ENCODE measurements at places on chromosomes 6 and 20.
A peak's percentile ranks its signal among the peaks of the same experiment; 100 is the strongest.

GRCh38 chr20:46893877-46894578 is 615 bp upstream of the EYA2 start:
- peak overlapping the region; percentile 61 for H3K4me3 ChIP-seq
- no peak overlapping the region for H3K27ac ChIP-seq
- DNase-seq: no peak
- H3K36me3 ChIP-seq: no peaks in the 10 kb centered on the region
- no peaks in the 10 kb centered on the region for H3K4me1 ChIP-seq

GRCh38 chr6:165243801-165244200 is 65.6 kb downstream of the C6orf118 start:
- no peak overlapping the region for H3K4me3 ChIP-seq
- H3K27me3 ChIP-seq: no peaks in the 10 kb centered on the region
- no peaks in the 10 kb centered on the region for H3K4me1 ChIP-seq
- no peak overlapping the region for H3K27ac ChIP-seq
- DNase-seq: no peak

DNA sequence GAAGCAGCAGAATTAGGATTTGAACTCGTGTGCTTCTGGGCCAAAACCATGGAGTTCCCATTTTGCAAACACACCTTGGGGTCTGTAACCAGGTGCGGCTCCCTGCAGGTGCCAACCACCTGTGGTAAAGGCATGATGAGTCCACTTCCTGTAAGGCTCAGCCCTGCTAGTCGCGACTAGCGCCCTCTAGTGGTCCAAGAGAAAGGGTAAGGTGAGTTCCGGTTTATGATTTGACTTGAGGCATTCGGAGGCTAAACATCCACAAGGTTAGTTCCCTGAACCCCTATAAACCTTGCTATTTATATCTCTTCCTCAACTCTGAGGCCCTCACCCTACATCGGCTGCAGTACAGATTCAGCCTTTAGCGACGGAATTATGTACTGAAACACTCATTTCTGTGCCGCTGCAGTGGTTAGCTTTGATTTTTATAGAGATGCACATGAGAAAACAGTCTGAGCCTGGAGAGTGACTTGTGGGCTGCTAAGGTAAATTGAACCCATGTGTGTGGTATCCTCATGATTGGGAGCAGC is 173.4 kb downstream of the PLCB1 start:
- no peak overlapping the region for H3K4me3 ChIP-seq
- no peaks in the 10 kb centered on the region for H3K36me3 ChIP-seq
- no peaks in the 10 kb centered on the region for H3K27me3 ChIP-seq
- H3K27ac ChIP-seq: no peak overlapping the region
- peak; percentile 62 for DNase-seq

DNA sequence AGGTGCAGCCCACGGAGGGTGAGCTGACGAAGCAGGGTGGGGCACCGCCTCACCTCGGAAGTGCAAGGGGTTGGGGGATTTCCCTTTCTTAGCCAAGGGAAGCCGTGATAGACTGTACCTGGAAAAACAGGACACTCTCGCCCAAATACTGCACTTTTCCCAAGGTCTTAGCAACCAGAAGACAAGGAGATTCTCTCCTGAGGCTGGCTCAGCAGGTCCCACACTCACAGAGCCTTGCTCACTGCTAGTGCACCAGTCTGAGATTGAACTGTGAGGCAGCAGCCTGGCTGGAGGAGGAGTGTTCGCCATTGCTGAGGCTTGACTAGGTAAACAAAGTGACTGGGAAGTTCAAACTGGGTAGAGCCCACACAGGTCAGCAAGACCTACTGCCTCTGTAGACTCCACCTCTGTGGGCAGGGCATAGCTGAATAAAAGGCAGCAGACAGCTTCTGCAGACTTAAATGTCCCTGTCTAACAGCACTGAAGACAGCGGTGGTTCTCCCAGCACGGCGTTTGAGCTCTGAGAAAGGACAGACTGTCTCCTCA is 28.0 kb downstream of the SYNE1 start:
- no peak overlapping the region for H3K4me3 ChIP-seq
- H3K27ac ChIP-seq: no peak overlapping the region
- no peaks in the 10 kb centered on the region for H3K27me3 ChIP-seq
- DNase-seq: no peak
- no peaks in the 10 kb centered on the region for H3K4me1 ChIP-seq

- no peaks in the 10 kb centered on the region for H3K27me3 ChIP-seq
- no peak overlapping the region for H3K4me3 ChIP-seq
- no peaks in the 10 kb centered on the region for H3K36me3 ChIP-seq
- H3K27ac ChIP-seq: no peak overlapping the region
These were observed 6.9 kb downstream of the ENPP3 start for GRCh38 chr6:131643855-131644460.

- DNase-seq: no peak
- H3K4me1 ChIP-seq: no peaks in the 10 kb centered on the region
- no peaks in the 10 kb centered on the region for H3K27me3 ChIP-seq
- H3K4me3 ChIP-seq: no peak overlapping the region
These were observed 28.6 kb downstream of the NOL4L start for GRCh38 chr20:32556312-32557184.

- no peaks in the 10 kb centered on the region for H3K4me1 ChIP-seq
- no peak overlapping the region for H3K27ac ChIP-seq
- DNase-seq: no peak
- H3K27me3 ChIP-seq: no peaks in the 10 kb centered on the region
- H3K4me3 ChIP-seq: no peak overlapping the region
These were observed 233.2 kb upstream of the SOX4 start for GRCh38 chr6:21360336-21360735.

DNA sequence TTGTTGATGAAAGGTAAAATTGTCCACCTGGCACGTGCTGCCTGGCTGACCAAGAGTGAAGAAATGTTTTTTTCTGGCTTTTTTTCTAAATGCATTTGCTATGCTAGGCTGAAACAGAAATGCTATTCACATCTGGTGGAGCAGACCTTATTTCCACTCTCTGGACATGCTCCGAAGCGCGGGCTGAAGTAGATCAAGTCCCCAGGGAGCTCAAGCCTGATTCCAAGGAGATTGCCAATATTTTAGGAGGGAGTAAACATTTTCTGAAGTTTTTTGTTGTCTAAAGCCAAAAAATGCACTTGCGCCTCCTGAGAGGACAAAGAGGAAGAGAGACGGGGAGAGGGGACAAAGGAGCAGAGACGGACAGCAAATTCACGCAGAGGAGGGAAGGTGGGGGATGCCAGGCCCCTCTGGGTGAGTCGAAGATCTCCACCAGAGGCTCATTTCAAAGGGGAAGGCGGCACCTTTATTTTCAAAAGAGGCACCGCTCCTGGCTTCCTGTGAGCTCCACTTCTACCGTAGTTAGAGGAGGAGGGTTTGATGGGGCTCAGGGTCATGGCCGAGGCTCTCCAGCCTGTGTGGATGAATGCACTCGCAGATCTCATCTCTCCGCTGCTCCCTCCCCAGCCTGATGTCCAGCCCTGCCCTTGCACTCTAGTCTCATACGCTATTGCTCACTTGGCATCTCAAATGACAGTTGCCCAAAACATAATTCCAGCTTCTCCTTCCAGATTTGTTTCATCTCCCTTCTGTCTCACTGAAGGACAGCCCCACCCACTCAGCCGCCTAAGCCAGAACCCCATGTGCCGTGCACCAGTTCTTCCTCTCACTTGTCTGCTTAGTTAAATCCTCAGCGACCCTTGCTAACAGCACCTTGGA is 23.1 kb upstream of the SMOC2 start:
- no peaks in the 10 kb centered on the region for H3K27me3 ChIP-seq
- no peak overlapping the region for H3K27ac ChIP-seq
- DNase-seq: no peak
- H3K4me1 ChIP-seq: peaks cover 19% of the 10 kb centered on the region
- H3K36me3 ChIP-seq: no peaks in the 10 kb centered on the region

- H3K27me3 ChIP-seq: no peaks in the 10 kb centered on the region
- no peak overlapping the region for H3K4me3 ChIP-seq
- no peaks in the 10 kb centered on the region for H3K4me1 ChIP-seq
- H3K36me3 ChIP-seq: no peaks in the 10 kb centered on the region
- DNase-seq: no peak
These were observed 20.0 kb downstream of the KHDRBS2 start for GRCh38 chr6:62265906-62266525.

DNA sequence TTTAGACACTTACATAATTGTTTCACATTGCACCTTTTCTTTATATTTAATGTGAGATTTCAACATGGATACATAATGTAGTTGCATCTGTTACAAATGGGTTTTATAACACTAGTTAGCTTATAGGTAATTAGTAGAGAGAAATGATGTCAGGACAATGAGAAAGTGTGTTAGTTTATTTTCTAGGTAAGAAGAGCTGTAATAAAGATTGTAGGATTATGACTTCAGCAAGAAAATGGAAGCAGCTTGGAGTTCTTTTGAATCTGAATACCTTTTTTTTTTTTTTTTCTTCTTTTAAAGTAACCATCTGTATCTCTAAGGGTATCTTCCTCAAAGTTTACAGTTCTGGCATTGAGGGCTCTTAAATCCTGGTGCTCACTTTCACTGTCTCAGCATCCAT is 35.3 kb downstream of the CD2AP start:
- H3K4me3 ChIP-seq: no peak overlapping the region
- H3K4me1 ChIP-seq: no peaks in the 10 kb centered on the region
- DNase-seq: no peak

DNA sequence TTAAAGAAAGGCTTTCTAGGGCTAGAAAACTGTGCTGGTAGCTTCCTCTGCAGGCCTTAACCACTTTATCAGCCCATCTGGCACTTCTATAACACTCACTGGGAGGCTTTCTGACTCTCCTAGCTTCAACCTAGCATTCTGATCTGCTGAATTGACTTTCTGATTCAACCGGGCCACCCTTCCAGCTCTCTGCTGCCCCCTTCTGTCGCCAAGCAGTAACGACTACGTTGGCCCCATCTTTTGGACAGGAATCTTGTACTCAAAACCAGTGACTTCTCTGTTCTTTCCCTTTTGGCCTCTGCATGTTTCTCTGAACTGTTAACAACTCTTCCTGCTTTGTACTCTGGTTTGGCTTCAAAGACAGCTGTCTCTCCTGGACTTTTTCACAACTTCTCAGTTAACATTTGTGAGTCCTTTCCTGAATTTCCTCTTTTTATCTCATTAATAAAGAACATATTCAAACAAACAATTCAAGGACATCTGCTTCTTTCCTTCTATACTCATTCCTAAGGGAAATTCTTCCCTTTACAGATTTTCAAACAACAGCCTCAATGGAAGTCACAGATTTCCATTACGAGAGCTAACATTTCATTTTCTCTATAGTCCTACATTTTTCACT is 43.9 kb upstream of the FAM135A start:
- H3K27me3 ChIP-seq: no peaks in the 10 kb centered on the region
- no peak overlapping the region for H3K4me3 ChIP-seq
- DNase-seq: peak; percentile 71
- H3K27ac ChIP-seq: no peak overlapping the region

GRCh38 chr6:49087369-49087768 is 375.7 kb downstream of the MMUT start:
- no peak for DNase-seq
- no peak overlapping the region for H3K4me3 ChIP-seq
- no peaks in the 10 kb centered on the region for H3K27me3 ChIP-seq
- H3K27ac ChIP-seq: no peak overlapping the region

DNA sequence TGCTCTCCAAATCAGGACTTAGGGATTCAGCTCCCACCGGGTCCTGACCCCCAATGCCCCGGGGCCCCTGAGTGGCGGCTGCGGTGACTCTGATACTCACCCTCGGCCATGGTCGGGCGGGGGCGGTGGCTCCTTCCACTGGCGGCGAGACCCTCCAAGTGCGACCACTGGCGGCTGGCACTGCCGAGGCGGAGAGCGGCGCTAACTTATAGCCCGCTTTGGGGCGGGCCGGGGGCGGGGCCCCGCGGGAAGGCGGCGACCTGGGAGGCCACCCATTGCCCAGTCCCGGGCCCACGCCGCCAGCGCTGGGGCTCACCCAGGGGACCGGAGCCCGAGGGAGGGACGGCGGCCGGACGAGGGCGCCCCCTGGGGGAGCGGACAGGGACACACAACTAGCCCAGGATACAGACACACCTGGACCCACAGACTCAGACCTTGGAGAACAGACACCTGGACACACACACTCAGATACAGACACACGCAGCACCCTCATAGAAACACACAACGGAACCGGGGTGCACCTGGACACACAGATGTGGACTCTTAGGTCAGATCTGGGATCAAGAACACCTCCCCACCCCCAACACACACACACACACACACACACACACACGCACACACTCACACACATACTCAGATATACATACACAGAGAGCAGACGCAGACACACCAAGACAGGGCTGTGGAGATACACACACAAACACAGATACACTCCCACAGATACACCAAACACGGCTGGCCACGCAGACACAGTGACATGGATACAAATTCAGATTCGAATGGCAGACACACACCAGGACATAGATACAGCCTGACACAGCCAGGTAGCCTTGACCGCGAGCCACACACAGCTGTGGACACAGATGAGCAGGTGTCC is at the start of gene TGM2:
Gene TGM2, minus strand, starts transcription at position 182 of the 877 bp plus-strand sequence. Its CDS starts 72 bp downstream, at position 110.
- H3K27me3 ChIP-seq: no peaks in the 10 kb centered on the region
- H3K27ac ChIP-seq: peak within 1 kb of the TSS; percentile 86
- peak; percentile 42 for DNase-seq
- peak within 1 kb of the TSS; percentile 62 for H3K4me3 ChIP-seq

Measured in ascending aorta (tissue), 2 donors.